ENCODE measurements at places on chromosomes 6 and 20.
A peak's percentile ranks its signal among the peaks of the same experiment; 100 is the strongest.

DNA sequence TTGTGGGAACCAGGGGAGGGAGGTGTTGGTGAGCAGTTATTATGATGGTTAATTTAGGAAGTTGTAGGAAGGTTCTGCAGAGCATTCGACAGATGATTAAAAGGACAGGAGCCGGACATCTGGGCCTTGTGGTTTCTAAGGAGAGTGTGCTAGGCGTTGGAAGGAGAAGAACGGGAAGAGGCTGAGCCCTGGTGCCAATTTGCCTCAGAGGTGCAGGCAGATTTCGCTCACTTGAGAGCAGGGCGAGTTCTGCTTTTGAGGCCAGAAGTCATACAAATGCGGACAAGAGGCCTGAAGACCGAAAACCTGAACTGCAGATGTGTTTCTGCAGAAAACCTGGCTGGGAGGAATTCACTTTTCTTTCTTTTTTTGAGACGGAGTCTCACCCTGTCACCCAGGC, 30.5 kb upstream of the RPS6KA2 start:
- DNase-seq, result no peak

- no peak for DNase-seq
These were observed 85.4 kb downstream of the CHMP4B start for GRCh38 chr20:33896509-33896908.

- no peak for DNase-seq
These were observed 8.0 kb upstream of the STX7 start for GRCh38 chr6:132520953-132521352.

DNA sequence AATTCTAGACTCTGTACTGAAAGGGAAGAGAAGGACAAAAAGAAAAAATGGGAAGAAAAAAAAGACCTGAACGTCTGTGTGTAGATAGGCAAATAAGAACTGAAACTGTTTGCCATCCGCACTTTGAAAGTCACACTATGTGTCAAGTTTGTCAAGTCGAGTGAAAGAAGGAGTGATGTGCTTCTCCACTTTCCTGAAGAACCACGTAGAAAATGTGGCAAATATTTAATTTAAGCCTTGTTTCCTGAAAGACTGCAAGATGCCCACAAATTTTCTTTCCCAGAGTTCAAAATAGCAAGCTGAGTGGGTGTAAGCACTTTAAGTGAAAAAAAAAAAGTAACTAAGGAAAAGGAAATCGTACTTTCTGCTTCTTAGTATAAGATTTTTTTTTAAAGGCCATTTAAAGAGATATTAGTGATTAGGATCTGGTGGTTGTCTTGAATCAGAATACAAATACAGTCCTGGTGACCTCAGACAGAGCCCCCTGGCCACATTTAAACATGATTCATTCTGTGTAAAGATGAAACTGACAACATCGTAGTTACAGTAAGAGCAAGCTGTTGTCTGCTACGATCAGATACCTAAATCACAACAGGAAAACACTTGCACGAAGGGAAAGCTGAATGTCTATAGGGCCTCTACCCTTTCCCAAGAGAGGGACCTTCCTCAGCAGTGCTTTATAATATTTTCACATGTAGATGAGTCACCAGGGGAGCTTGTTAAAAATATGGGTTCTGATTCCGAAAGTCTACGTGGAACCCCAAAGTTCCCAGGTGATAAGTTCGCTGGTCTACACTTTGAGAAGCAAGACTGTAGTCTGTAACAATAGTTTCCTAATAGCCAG, 102.3 kb downstream of the HIVEP2 start:
- DNase-seq, result peak; percentile 38

DNA sequence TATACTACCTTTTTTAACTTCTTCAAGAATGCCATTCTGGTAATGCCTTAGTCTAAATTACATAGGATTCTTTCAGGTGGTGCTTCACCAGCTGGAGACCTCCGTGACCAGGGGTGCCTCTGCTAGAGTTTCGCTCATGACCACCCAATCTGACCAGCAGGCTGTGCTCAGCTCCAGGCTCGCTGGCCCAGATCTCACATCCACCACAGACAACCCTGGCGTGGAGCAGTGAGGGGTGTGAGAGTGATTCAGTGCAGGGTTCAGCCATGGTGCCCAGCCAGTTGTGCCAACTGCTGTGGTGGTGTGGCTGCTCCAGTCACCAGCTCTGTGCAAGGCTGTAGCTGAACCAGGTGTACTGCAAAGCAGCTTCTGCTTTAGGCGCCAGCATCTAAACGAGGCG, 198.6 kb downstream of the MMUT start:
- DNase-seq, result no peak

DNA sequence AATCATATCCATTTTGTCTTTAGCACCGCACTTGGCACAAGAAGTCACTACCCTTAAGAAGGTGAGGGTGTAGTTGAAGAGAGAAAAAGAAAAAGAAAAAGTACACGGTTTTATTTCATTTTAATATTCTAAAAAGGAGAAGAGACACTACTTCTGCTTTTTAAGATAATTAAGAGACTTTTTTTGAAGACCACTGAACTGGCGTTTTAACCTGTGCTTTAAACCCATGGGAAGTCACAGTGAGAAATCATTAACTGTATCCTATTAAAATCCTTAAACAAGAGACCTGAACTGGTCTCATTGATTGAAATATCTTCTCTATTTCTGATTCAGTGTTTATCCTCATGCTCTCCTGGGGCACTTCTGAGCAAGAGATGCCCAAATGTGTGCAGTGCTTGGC, 243.5 kb downstream of the TMEM242 start:
- DNase-seq, result no peak

DNA sequence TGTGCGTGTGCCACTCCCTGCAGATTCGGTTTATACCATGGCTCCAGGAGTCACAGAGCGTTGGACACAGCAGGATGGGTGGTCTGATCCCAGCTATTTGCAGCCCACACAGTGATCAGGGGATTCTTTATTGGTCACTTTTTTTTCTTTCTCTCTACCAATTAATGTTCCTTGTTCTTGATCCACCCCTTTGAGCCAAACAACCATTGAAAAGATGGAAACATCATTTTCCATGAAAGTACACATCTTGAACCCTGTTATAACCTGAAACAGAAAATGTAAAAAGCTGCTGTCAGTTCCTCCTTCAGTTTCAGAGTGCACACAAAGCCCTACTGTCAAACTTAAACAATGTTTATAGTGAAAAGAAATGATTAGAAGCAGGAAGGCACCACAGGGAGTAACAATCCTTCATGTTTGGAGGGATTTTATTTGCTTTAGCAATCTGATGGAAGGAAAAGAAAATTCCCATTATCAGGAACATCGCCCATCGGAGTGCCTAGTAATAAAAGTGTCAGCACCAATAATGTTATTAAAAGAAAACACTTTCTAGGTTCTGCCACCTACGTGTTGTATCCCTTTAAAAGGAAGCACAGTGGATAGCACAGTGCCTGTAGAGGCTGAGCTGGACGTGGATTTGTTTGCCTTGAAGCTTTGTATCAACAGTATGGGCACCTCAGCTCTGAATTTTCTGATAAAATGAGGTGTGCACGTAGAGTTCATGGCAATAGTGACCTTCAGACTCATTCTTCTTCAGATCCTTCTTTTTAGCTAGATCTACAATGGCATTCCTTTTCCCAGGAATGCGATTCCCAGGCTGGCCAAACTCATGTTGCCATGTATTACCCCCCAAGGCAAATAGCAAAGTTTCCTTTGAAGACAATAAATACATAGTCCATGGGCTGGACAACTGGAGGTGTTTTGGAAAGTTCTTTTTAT, 16.1 kb upstream of the THBD start:
- DNase-seq, result no peak

DNA sequence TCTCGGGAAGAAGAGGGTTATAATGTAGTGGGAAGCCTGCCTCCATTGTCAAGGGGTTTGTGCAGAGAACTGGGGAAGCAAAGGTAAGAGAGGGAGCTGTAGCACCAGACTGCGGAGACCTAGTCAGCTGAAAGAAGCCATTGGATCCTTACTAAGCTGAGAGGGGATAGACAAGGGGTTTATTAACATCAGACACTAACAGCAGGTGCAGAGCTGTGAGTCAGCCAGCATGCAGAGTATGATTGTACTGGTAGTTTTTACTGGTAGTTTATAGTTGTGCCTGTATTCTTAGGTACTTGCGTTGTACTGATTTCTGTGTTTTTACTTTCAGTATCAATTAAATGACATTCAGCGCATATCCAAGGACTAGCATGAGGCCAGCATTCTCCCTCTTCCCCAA, 17.8 kb upstream of the COL19A1 start:
- DNase-seq, result no peak
